ENCODE measurements at places on chromosomes 2 and 18.

DNA sequence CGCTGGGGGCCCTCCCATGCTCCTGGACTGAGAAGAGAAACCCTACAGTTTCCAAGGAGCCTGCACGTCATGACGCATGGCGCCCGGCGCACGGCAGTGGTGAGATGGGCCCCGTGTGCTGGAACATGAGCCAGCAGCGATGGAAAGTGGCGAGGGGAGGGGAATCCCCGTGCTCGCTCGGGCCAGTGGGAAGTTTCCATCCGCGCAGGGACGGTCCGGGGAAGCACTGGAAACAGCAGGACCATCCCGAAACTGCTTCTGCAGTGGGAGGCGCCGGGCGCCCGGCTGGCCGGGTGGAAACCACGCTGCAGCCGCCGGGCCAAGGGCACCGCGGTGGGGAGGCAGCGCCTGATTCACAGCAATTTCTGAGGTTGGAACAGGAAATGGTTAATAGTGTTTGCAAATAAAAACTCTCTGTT is 4.9 kb upstream of the PDCD1 start:
- no peak for DNase-seq

DNA sequence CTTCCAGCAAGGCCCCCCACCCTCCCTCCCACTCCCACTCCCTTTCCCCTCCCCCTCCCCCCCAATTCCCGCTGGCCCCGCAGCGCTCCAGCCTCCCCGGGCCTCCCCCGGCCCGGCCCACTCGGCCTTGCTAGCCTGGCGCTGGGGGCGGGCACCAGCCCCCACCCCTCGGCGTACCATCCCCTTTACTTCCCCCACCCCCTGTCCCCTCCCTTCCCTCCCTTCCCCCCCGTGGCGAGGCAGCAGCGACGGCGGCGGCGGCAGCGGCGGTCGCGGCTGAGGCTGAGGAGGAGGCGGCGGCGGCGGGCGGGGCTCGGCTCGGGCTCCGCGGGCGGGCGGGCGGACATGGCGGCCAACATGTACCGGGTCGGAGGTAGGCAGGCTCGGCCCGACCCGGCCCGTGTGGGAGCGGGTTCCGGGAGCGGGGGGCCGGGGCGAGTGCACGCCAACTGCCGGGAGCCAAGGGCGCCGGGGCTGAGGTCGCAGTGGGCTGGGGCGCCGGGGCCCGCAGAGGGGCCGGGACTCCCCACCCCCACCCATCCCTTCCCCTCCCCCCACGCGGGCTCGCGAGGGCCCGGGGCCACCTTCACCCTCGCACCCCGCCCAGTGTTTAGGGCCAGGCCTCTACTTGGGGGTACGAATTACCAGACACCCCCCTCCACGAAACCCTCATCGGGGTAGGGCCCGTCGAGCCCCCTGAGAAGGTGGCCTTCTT is at the start of gene MTA3:
TSS of gene MTA3 (plus strand) at position 232 of the 715 bp plus-strand sequence. CDS start at position 346, 114 bp downstream.
- DNase-seq = peak; percentile 20

DNA sequence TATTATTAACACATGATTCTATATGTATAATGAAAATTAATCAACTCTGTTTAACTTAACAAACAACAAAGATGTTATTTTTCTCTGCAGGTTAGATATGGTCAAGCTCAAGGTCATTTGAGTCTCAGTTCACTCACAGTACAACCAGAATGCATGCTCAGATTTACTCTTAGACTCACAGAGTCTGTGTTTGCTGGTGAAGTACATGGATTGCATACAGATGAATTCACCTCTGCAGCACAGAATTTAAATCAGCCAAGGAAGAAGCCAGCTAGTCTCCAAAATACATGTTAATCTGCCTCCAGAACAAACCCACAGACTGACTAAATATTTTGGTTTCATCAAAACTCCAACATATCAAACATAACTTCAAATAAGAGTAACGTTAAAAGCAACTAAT is 424.5 kb downstream of the RAD51AP2 start:
- DNase-seq = no peak

- no peak for DNase-seq
Observed at GRCh38 chr2:74238879-74239278, 40.5 kb downstream of the MTHFD2 start.

- no peak for DNase-seq
Observed at GRCh38 chr2:236127010-236127409, 41.2 kb downstream of the GBX2 start.

GRCh38 chr2:235263205-235264120 is 230.4 kb upstream of the AGAP1 start:
- no peak for DNase-seq

DNA sequence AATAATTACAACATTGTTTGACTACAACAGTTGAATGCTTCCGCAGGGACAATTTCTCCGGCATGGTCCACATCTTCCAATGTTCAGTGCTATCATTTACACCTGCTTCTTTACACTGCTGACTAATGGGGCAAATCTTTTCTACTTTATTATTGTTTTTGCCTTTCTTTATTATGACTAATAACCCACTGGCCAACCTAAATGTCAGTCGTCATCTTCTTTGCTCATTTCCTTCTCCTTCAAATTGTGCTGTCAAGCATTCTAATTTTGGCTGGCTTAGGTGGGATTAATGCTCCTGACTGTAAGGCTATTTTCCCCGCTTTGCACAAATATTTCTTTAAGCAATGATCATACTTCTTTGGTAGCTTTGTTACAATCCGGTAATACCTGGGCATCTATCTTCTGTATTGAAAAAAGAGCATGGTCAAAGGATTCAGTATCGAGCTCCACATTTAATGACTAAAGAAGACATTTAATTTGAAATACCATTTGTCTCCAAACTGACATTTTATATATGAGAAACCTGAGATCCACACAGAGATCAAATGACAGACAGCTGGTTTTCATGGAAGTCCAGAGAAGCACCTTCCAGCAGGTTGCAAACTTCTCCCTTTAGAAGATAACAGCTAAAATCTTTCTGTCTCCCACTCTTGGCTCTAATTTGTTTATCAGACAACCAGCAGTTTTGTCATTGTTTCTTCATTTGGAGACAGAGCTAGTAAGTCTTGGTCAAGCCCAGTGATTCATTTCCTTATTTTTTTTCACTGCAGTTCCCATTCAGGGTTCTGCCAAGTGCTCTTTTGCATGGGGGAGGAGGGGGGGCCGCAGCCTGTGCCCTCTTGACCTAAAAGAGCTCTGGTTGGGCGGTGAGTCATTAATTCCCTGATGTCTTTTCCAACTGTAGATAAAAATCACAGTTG is 132.9 kb downstream of the SOCS6 start:
- no peak for DNase-seq

Data from NCI-H524 (cell line).